B cell (primary cell): ENCODE measurements at places on chromosomes 5 and 9.

GRCh38 chr5:168989731-168990505 lies 311.0 kb downstream of the SLIT3 start:
- DNase-seq = no peak

- peak; percentile 95 for DNase-seq
These were observed at the start of gene UBAP1 for GRCh38 chr9:34178436-34179212. TSS of gene UBAP1 (plus strand) at chr9:34179043. CDS start at chr9:34220915, 41,872 bp downstream.

DNA sequence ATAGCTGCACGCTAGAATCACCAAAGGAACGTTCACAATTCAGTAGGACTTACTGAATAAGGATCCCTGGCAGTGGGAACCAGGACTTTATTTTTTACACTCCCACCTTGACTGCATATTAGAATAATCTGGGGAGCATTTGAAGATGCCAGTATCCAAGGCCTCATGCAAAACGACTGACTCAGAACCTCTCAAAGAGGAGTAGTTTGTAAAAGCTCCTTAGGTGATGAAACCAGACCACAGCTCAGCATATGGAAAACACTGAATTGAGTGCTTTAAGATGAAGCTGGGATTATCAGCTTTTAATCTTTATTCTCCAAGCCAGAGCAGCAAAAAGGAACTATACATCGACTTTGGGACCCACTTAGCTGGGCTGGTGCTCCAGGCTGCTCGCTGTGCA lies 288.3 kb downstream of the MLLT3 start:
- no peak for DNase-seq

GRCh38 chr9:90466441-90466840 lies 176.2 kb downstream of the DIRAS2 start:
- no peak for DNase-seq

GRCh38 chr5:32933692-32934091 lies 222.6 kb downstream of the NPR3 start:
- no peak for DNase-seq

GRCh38 chr5:135392256-135392655 lies 6.8 kb downstream of the MACROH2A1 start:
- no peak for DNase-seq

GRCh38 chr9:123662057-123662776 lies 267.7 kb downstream of the DENND1A start:
- DNase-seq = peak; percentile 73

GRCh38 chr5:134188092-134188491 lies 11.3 kb upstream of the SKP1 start:
- no peak for DNase-seq

DNA sequence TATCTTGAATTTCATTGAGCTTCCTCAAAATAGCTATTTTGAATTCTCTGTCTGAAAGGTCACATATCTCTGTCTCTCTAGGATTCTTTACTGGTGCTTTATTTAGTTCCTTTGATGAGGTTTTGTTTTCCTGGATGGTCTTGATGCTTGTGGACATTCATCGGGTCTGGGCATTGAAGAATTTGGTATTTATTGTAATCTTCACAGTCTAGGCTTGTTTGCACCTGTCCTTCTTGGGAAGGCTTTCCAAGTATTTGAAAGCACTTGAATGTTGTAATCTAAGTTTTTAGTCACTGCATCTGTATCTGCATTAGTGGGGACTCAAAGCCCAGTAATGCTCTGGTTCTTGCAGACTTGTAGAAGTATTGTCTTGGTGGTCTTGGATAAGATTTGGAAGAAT lies 47.8 kb downstream of the SMIM15 start:
- DNase-seq = no peak

- no peak for DNase-seq
These were observed 8.7 kb downstream of the HNRNPH1 start for GRCh38 chr5:179614745-179615144.

GRCh38 chr9:125747053-125747764 lies at the start of gene PBX3:
TSS of gene PBX3 (plus strand) at chr9:125747373.
- DNase-seq = peak; percentile 82

DNA sequence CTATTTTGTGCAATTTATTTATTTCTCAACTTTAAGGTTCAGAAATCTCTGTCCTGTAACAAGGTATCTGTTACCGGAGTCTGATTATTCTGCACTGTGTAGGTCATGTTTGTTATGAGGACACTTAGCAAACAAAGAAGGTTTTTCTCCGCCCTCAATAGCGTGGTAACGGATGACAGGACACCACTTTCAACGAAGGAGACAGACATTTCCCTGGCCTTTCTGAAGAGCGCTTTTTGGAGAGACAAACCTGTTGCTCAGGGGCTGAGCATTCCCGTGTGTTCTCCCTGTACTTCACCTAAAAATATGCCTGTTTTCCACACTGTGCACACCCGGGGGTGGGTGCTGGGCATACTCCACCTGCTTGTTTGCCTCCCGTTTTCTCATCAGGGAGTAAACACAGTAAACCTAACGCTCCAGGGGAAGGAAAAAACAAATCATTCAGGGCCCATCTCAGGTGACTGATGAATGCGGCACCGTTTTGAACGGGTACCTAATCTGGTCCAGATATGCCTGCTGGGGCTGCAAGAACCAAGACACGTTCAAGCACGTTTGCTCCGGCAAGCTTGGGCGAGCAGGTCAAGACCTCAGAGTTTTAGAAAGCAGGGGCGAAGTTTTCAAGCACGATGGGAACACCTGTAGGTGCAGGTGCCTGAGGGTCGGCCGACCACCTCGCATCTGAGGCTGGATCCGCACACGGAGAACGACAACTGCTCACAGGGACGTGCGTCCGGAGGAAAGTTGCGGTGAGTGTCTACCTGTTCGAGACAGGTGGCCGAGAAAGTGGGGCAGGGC lies 859 bp downstream of the RETREG1 start:
- DNase-seq = no peak

DNA sequence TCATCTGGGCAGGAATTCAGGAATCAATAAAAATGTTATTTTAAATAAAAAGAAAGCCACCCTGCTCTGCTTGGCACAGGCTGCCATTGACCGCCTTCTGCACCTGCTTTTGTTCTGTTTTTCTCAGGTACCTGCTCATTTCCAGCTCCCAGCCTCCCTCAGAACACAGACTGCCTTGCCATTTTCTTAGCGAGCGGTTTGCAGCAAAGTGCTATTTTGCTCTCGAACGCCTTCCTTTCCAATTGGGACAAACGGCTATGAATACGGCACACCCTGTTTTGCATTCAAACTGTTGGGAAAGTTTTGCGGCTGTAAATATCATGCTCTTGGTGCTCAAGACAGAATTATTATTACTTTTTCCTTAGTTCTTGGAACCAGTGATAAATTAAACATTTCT lies 25.1 kb upstream of the FCN1 start:
- no peak for DNase-seq
